EL (cell line): ENCODE measurements at places on chromosomes 5 and 9.

DNA sequence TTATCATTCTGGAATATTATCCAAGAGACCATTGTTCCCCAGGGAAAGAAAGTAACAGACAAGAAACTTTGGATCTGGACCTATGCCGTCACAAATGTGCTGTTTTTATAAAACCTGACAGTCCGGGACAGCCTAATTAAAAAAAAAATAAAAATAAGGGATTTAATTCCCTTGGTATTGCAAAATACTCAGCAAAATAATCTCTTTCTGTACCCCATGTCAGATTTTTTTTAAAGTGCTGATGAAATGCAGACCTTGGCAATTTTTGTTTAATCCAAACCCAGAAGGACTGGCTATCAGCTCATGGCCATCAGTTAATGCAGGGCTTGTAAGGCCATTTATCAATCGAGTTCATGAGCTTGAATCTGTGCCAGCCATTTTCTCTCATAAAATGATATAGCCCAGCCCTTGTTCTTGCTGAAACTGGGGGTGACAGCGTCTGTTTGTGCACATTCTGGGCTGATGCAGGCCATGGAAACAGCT, 162.7 kb upstream of the S1PR3 start:
- DNase-seq: no peak

DNA sequence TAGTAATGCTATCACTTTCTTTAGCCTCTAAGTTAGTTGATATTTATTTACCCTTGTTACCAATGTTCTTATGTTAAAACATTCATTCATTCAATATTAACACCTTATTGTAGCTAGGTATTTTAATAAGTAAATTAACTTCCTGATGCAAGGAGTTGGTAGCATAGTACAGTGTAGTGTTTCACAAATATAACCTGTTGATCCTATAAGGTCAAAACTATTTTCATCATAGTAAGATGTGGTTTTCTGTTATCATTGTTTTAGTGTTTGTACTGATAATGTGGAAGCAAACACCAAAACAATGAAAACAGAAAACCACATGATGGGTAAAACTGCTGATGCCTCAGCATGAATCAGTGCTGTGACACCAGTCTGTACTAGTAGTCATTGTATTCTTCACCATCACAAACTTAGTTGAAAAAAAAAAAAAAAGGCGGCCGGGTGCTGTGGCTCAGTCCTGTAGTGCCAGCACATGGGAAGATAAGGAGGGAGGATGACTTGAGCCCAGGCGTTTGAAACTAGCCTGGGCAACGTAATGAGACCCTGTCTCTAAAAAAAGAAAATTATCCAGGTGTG, 36.5 kb downstream of the ZCCHC7 start:
- DNase-seq: no peak

GRCh38 chr5:120545951-120546350, 81.9 kb downstream of the PRR16 start:
- no peak for DNase-seq

- DNase-seq: peak; percentile 79
Observed at GRCh38 chr9:35690614-35691333, 1.0 kb upstream of the TPM2 start.

DNA sequence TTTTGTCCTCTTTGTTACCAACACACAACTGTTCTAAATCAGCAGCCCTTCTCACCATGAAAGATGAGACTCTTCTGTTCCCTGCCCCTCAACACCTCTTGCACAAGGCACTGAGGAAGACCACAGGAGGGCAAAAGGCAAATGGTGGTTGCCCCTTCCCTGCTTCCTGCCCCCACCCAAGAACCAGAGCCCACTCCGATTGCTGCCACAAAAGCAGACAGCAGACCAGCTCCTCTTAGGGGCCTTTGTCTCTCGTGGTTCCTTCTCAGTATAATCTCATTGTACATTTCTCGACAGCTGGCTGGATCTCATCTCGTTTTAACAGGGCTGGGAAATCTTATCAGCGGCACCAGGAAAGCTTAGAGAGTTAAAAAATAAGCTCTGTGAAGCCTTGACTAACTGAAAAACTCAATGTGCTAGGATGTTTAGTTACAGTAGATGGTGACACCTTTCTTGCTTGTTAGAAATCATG, 1.1 kb downstream of the MVB12B start:
- no peak for DNase-seq

DNA sequence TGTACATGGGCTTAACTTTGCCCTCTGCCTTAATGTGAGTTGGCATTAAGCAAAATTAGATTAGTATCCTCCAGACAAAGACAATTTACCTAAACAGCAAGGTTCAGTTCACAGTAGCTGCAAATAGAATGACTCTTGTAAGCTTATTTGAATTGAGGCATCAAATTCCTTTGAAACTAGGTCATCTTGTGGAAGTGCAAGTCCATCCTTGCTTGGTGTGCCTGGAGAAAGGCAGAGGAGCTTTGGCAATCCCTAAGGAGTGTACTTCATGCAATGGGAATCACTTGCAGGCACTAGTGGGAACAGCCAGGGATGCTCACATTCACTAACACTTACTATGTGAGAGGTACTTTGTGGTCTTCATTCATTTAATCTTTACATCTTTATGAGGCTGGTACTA, 118.3 kb downstream of the DRD1 start:
- peak; percentile 38 for DNase-seq

GRCh38 chr5:162323466-162323865, 255.9 kb downstream of the GABRG2 start:
- DNase-seq: no peak

DNA sequence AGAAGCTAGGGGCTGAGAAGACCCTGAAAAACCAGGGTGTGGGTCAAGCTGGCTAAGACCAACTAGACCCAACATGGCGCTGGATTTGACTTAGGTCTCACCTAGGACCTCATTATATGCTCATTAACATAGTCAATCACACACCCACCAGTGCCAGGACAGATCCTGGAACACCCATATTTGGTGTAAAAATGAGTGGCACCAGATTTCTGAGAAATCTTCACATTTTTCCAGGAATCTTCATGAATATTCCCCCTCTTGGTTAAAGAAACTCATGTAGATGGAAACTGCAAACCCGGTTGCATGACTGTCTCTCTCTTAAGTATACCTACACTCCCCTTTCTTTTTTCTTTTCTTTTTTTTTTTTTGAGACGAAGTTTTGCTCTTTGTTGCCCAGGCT, 17.9 kb upstream of the RAB14 start:
- DNase-seq: no peak

DNA sequence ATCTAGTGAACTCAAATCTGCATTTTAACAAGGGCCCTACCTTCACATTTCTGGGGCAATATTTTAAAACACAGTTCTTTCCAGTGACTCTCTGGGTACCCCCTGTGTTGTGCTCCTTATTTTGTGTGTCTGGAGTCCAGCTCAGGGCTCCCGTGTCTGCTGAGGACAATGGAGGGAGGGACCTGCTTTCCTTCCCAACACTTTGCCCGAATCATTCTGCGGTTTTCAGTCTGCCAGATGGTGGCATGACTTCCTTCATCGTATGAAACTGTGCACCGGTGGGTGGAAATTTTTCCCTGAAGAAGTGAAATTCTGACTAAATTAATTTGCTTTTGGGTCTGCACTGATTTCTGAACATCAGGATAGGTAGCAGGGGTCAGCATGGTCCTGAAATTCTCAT, 153.6 kb upstream of the CD180 start:
- DNase-seq: no peak

GRCh38 chr5:166724284-166724683, 1567.2 kb upstream of the WWC1 start:
- DNase-seq: no peak
